ENCODE measurements at places on chromosomes 3 and 15.
A peak's percentile ranks its signal among the peaks of the same experiment; 100 is the strongest.

GRCh38 chr3:179615458-179616173 is 11.0 kb downstream of the NDUFB5 start:
- DNase-seq = no peak

DNA sequence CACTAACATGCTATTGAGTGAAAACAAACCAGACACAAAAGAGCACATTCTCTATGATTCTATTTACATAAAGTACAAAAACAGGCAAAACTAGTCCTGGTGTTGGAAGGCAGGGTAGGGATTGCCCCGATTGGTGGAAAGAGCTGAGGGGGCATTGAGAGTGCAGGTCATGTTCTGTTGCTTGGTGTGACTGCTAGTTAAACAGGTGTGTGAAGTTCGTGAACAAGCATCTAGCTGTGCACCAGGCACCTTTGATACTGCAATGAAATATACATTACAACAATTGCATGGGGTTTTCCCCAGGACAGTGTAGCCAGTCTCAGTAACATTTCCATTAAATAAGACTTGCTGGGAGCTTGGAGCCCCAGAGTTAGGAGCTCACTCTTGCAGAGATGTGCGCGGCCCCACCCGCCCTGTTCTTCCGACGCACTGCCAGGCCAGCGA is 26.3 kb upstream of the THRB start:
- DNase-seq = no peak

- DNase-seq = no peak
Measured at GRCh38 chr15:78625606-78626280, 4.9 kb upstream of the CHRNA3 start.

DNA sequence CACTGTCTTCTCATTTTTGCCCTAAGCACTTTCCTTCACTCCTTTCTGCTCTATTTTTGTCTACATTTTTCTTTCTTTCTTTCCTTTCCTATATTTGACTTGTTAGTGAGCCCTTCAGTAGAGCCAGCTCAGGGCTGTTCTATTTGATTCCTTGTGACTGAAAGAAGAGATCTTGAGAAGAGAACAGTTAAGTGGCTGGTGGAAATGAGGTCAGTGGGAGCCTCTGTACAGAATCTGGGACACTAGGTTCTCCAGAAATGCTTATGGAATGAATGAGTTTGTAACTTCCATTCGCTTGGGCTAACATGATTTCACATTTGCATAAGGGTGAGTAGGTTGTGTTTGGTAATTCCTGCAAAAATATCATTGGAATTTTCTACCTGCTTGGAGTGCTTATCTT is 45.6 kb downstream of the CACNA2D3 start:
- no peak for DNase-seq

GRCh38 chr3:46129588-46130272 is 78.4 kb downstream of the CCR1 start:
- no peak for DNase-seq

DNA sequence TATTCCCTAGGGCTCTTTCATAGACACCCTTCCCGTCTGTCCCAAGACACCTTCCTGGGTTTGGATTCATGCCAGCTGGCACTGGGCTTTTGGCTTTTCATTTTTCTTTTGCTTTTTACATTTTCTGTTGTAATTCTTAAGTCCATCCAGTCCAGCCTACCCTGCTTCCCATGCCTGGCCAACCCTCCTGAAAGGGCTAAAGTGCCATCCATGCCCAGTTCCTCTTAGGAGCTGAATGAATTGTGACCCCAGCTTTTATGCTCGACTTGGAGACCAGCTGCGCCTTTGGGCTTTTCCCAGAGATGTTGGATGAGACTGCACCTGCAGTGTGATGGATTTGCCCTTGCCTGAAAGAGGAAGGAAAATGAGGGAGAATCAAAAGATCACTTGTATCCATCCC is 25.8 kb downstream of the LRRN1 start:
- DNase-seq = no peak

- no peak for DNase-seq
Measured at GRCh38 chr15:100468285-100468684, 60.5 kb downstream of the CERS3 start.

GRCh38 chr3:7106635-7107034 is 245.7 kb downstream of the GRM7 start:
- DNase-seq = no peak

- no peak for DNase-seq
Measured at GRCh38 chr3:11536132-11536935, 107.4 kb downstream of the VGLL4 start.

- no peak for DNase-seq
Measured at GRCh38 chr3:190492129-190492528, 21.8 kb upstream of the IL1RAP start.

DNA sequence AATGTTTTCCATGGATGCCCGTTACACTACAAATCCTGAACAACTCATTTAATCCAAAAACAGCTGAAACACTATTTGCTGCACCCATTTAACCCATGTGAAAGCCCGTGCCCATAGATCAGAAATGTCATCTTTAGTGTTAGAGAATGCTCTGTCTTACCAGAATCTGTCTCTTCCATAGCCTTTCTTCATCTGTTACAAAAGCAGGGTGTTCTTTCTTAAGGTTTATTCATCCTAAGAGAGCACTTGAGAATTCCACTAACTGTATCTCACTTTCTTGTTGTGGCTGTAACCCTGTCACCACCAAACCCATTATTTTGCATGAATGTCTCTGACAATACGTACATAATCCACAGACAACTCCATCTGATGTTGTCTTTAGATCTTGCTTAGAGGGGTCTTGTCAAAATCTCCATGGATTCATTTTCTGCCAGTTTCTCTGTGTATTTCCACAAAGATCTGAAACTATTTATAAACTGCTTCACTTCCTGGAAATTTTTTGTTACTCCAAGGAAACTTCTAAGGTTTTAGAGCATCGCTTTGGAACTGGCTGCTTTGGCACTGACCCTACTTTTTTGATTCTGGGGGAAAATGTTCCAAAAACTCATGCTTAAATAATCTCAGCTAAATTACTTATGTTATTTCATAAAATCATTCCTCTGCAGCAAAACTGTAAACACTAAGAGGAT is 167.8 kb upstream of the CCDC54 start:
- DNase-seq = no peak

DNA sequence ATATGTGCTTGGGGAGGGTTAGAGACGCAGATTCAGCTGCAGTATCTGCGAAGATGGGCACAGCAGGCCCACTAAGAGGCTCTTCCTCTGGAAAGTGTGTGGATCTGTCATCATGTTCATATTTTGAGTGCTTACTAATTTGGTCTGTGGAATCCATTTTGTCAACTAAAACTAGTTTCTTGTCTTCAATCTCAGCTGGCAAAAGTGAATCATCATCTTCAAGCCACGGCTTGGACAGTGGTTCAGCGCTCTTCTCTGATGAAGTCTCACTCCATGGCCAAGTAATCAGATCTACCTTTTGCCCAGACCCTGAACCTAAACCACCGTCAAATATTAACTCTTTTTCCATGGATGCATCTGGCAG is 76.2 kb downstream of the IMPG2 start:
- DNase-seq = no peak

- DNase-seq = no peak
Measured at GRCh38 chr3:49906073-49906743, 2.5 kb upstream of the MST1R start.

DNA sequence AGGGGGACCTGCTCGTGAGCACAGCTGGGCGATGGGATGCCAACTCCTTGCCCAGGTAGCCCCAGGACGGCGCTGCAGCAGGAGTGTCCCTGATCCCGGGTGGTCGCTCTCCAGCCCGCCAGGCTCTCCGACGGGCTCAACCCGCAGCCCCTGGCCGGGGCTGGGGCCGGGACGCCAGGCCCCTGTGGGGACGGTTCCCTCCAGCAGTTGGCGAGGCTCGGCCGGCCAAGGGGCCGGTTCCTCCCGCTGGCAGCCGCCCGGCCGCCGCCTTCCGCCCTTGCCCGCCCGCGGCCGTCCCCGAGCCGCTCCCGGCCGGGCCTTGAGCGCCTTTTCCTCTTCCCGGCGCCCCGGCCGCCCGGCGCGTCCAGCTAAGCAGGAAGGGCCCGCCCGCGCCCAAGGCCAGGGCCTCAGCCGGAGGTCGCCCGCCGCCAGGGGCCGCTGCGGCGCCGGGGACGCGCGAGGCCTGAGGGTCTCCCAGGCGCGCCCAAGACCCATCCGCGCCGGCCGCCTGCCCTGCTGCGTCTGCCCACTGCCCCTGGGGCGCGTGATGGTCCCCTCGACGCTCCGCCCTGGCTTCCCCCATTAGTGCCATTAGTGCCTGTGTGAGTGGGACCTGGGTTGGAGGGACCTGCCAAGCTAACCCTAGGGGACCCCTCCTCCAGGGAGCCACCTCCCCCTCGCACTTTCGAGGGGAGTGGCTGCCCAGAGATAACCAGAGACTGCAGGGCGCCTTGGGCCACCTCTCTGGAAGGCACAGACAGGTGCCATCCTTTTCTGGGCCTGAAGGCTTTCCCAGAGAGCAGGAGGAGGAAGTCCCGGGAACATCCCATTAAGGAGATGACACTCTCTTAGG is 106.4 kb downstream of the FBLN2 start:
- no peak for DNase-seq

DNA sequence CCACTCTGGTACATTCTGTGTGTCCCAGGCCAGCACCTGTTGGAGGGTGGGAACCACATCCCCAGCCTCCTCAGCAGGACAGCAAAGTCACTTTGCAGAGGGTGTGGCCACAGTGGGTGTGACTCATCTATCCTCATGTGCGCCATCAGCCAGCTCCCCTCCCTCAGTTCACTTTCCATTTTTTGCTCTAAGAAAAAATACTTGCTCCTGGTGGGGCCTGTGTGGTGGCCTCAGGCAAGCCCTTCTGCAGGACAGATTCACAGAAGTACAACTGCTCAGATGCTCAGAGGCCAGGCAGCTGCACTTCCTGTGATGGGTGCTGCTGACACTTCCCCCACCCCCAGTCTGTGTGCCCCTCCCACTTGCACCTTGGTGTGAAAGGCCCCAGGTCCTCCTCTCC is 78.3 kb upstream of the ALDH1L1 start:
- DNase-seq = no peak

GRCh38 chr15:29904757-29905417 is 82.6 kb upstream of the TJP1 start:
- no peak for DNase-seq

DNA sequence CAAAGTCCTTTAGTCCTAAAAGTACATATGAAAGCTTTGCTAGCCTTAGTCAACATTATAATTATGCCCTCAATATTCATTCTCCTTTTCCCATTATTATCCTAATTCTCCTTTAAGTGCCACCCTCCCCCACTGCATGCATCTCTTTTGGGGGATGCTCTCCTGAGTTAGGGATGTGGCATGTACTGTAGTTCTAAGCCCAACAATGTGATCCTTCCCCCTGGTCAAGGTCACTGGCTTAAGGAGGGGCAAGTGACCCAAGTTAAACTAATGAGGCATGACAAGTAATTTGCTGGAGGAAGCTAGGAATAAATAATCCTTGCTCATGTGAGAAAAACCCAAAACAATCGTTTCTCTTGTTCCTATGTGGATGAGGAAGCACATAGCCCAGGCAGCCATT is 343.9 kb upstream of the SUCLG2 start:
- DNase-seq = no peak

GRCh38 chr15:31013863-31014607 is 22.6 kb upstream of the MTMR10 start:
- DNase-seq = no peak

GRCh38 chr3:87196879-87197278 is 30.2 kb upstream of the CHMP2B start:
- no peak for DNase-seq

DNA sequence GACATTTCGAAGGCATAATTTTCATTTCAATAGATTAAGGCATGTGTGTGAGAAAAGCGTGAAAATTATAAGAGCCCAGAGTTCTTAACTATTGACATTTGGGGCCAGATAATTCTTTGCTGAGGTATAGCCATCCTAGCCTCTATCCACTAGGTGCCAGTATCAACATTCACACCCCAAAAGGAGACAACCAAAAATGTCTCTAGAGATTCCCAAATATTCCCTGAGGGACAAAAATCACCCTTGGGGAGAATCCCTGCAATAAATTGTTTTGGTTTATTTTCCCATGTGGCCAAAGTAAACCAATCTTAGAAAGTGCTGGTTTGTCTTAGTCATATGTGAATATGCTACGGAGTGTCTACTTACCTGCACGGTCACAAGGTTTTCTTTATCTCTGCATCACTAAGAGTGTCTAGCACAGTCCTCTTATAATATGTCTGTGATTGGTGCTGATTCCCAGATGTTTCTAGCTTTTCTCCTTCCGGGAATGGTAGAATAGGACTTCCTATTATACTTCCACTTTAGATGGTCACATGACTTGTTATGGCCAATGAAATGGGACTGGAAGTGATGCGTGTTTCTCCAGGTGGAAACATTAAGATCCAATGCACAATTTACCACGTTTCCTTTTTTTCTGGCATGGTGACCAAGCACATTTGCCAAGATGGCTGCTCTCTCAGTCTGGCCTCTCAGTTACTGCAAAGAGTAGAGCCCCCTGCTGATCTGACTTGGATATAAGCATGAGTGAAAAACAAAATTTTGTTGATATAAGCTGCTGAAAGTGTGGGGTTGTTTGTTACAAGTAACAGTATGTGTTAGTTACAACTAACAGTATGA is 8.0 kb upstream of the KBTBD8 start:
- no peak for DNase-seq

GRCh38 chr15:90101130-90101968 is 919 bp downstream of the IDH2 start:
- no peak for DNase-seq

GRCh38 chr15:65071381-65071811 is 3.6 kb upstream of the RASL12 start:
- no peak for DNase-seq

GRCh38 chr15:30990446-30991254 is 778 bp downstream of the MTMR10 start:
- DNase-seq = no peak

- no peak for DNase-seq
Measured at GRCh38 chr3:66592927-66593625, 92.3 kb upstream of the LRIG1 start.

DNA sequence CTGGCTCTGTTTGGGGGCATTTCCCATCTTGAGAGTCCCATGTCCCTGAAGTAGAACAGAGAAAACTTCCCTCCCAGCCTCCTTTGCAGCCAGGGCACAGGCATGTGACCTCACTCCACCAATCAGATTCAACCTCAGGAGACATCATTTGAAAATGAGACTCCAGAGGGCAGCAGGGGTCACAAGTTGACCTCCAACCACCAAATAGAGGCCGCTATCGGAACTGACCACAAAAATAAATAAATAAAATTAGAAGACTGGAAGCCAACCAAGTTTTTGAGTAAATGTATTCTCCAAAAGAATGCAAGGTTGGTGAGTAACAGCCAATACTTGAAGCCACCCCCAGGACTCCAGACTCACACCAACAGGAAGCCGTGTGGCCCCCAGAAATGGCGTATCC is 106.5 kb downstream of the CHSY1 start:
- DNase-seq = no peak

DNA sequence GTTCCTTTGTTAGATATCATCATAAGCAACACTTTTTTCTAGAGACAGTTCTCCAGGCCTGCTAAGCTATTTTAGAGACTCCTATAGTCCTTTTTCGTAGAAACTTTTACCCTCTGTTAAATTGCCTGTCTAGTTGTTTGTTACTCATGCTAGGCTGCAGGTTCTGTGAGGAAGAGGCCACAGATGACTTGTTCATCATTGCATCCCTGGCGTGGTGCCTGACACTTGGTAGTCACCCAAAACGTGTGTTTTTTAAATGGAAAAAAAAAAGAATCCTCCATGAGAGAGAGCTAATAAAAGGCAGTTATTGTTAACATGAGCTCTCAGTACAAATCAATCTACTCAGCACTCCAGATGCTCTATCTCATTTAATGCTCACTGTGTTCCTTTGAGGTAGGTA is 35.1 kb downstream of the CCDC54 start:
- peak; percentile 75 for DNase-seq

Data from GM04504 (cell line).